ENCODE measurements at places on chromosomes 16 and 17.
A peak's percentile ranks its signal among the peaks of the same experiment; 100 is the strongest.

DNA sequence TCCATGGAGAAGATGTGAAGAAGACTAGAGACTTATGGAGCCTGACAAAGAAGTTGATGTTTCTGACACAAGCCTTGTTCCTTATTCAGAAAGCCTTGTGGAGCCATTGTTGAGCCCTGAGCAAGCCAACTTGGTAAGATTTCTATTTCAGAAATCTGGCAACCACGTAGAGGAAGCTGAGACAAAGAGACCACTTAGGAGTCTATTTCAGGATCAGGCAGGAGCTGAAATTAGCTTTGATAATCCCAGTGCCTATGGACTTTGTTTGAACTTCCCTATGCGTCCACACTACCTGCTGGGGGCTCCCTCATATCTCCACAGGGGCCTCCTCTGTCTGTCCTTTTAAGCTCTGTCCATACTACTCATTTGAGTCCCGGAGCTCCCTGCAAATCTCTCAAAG is 540.0 kb upstream of the GOT2 start:
- DNase-seq, result no peak

- DNase-seq, result no peak
Measured at GRCh38 chr16:87198328-87198832, 118.8 kb downstream of the C16orf95 start.

GRCh38 chr16:22053921-22054341 is 38.4 kb upstream of the VWA3A start:
- DNase-seq, result no peak

GRCh38 chr17:51734462-51734861 is 424.1 kb downstream of the CA10 start:
- DNase-seq, result peak; percentile 9

- DNase-seq, result peak; percentile 91
Measured at GRCh38 chr17:78168242-78168902, at the start of gene SYNGR2. TSS of gene SYNGR2 (plus strand) at chr17:78168581. CDS start at chr17:78168617, 36 bp downstream.

DNA sequence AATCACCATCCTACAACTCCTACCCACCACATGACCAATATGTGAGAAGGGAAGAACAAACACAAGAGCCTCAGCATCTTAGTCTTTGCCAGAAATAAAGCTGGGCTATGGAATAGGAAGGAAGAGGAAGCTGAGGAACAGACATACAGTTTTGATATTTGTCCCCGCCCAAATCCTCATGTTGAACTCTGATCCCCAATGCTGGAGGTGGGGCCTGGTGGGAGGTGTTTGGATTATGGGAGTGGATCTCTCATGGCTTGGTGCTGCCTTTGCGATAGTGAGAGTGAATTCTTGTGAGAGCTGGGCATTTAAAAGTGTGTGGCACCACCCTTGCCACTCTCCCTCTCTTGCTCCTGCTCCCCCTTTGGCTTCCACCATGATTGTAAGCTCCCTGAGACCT is 52.4 kb upstream of the NLK start:
- DNase-seq, result no peak

- no peak for DNase-seq
Measured at GRCh38 chr17:75525806-75526554, 483 bp downstream of the LLGL2 start.

GRCh38 chr16:3712861-3713372 is 4.4 kb downstream of the TRAP1 start:
- DNase-seq, result no peak

DNA sequence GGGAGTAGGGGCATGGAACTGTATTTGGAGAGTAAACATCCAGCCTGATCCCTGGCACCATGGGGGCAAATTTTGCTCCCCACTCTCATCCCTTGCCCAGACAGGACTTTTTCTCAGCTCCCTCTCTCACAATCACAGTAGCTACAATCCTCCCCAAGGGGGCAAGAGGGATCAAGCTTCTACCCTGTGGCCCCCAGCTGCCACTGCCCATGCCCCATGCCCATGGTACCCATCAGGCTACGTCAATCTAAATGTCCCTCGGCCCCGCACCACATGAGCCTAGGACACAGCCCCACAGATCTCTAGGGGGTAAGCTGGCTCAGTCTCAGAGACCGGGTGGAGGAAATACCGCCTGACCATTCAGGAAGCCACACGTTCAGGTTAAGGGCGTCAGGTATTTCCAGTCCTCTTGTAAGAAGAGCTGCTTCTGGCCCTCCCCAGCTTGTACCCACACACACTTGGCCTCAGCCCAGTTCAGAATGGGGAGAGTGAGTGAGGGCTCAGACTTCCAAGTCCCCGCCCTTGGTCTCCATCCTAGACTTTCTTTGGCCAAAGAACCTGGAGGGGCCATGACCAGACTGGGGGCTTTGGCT is 1.8 kb downstream of the CACNB1 start:
- DNase-seq, result no peak

DNA sequence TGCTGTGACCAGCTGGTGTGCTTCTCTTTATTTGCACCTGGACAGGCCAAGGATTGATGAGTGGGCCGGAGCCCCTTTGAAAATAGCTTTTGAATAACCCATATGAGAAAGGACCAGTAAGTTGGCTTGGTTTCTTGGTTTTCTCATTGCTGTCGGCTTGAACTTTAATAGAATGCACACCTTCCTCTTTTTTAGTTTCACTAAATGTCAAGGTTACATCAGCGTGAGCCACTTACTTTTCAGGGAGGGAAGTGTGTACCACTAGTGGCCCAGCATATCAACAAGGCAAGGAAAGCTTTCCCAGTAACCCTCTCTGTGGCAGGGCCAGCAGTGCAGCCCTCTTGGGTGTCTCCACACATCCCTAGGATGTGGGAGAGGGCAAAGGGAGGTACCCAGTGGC is 433.3 kb downstream of the CA10 start:
- DNase-seq, result no peak

GRCh38 chr16:67249178-67250044 is 632 bp downstream of the SLC9A5 start:
- no peak for DNase-seq

- no peak for DNase-seq
Measured at GRCh38 chr17:79027274-79027924, 3.4 kb downstream of the C1QTNF1 start.

DNA sequence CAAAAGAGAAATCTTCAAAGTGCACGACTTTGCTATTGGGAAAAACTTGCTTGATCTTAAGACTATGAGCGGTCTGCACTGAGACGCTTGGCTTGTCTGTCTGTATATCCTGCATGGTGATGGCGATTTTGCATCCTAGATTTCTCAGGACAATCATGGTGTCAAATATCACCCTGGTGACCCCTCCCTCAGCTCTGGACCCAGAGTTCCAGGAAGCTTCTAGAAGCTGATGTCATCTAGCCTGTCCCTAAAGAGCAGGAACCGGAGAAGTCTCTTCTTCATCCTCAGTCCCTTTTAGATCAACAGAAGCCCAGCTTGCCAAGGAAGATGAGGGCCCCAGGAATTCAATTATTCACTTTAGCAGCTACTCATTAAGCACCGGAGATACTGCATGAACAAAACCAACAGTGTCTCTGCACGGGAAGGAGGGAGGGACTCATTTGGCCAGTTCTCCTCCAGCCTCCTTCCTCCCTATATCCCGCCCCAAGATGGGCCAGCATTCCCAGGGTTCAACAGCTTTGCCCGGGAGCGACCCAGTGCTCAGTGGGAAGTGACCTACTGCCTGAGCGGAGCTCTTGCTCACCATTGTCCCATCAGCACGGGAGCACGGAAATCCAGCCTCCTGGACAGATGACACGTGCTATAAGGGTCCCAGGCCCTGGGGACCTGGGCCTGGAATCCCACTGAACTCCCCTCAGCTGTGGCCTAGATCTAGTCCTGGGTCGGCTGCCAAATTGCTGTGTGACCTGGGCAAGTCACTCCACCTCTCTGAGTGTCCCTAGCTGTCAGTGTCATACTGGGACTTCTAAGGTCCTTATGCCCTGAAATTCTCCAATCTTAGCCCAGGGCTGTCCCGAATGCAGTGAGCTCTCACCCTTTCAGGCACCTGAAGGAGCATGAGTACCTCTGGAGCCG is 3.8 kb downstream of the EMP2 start:
- DNase-seq, result no peak

DNA sequence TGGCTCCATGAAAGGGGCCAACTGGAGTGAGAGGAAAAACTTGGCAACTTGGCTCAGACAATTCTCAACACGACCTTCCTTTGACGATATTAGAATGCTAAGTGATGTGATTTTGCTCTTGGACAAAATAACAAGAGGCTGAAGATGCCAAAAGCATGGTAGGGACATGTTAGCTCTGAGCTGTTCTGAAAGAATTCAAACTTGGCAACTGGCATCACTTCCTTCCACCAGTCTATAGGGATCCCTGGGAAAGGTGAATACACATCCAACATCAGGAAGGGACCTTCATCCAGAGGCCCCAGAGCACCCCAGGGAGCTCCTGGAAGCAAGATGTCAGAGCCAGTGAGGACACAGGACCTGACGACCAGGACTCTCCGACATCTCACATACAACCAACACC is 4.3 kb downstream of the KRT37 start:
- DNase-seq, result no peak

GRCh38 chr16:27430923-27431484 is 29.0 kb downstream of the IL21R start:
- no peak for DNase-seq

DNA sequence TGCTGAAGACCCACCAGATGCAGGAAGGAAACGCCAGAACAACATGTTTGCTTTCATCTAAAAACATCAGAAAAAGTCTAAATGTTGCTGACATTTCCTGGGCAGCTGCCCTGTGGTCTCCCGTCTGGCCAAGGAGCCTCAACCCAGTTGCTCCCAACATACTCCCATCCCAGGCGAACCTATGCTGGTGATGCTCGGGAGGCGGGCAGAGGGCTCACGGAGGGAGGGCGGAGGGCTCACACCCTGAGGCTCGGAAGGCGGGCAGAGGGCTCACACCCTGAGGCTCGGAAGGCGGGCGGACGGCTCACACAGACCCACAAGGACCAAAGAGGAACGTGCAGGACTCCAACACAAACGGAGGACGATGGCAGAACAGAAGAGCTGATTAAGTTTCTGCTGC is 135.4 kb downstream of the ANKRD11 start:
- DNase-seq, result no peak

DNA sequence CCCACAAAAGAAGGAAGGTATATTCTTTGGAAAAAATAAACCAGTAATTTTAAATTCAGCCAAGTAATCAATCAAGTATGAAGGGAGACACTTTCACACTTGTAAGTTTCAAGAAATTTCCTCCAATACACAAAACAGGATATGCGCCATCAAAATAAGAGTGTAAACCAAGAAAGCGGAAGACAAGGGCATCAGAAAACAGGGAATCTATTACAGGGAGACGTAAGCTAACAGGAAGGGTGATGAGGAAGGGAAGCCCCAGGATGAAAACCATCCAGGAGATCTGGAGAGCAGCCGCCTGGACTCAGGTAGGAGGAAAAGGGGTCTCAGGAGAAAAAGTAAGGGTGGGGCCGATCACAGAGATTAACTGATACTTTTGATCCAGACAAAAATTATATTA is 31.8 kb upstream of the PITPNM3 start:
- no peak for DNase-seq

- DNase-seq, result peak; percentile 8
Measured at GRCh38 chr16:30853758-30854157, 40.1 kb downstream of the BCL7C start.

- DNase-seq, result no peak
Measured at GRCh38 chr17:70172449-70172848, 3.1 kb downstream of the KCNJ2 start.

DNA sequence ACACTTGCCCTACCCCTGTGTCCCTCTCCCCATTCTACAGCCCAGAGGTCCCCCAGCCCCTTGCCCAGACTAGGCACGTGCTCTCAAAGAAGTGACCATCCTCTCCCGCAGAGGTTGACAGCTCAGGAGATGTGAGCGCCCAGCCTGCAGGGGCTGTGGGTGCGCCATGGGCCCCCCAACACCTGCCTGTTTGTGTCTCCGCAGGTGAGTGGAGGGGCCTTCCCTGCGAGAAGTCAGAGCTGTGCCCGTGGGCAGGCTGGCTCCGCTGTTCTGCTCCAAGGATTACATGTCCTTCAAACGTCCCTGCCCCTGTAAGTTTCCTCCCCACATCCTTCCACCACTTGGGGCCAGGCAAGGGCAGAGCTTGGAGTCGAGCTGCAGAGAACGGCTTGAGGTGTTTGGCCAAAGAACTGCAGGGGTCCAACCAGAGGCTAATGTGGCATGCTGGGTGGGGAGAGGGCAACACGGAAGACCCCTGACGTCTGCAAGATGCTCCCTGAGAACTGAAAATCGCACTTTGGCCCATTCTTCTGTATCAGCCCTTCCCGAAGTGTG is 10.4 kb downstream of the BEAN1 start:
- no peak for DNase-seq

DNA sequence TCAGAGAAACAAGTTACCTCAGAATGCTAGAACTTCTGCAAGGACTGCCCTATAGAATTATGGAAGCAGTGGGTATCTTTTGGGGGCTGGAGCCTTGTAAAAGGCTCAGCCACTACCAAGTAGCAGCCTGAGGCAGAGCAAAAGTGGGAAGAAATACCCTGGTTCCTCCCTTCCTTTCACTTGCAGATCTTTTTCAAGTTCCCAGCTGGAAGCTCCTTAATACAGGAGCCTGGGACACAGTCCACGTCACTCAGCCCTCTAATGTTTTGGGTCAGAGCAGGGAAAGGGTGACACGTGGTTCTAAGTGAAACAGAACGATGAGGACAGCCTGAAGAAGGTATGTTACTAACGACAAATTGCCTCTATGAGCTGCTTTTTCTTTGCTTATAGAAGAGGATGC is 93.1 kb downstream of the CNTNAP4 start:
- DNase-seq, result no peak

DNA sequence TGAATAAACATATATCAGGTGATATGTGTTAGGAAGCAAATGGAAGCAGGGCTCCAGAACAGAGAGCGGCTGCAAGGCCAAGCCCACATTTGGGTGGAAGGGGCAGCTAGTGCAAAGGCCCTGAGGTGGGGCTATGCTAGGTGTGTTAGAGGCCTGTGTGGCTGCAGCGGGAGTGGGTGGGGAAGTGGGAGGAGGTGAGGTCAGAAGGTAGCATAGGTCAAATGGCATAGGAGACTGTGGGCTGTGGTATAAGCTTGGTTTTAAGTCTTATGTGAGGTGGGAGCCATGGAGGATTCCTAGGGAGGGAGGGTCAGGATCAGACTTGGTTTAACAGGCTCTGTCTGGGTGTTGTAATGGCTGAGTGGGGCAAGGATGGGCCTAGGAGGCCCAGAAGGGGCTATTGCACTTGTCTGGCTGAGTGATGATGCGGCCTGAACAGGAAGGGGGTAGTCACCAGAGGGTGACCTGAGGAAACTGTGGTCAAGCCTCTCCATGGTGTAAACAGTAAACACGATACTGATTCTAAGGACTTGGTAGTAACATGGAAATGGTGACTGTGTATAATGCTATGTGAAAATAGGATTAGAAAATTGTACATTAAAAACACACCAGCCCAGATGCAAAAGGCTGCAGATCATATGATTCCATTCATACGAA is 31.1 kb downstream of the RAI1 start:
- peak; percentile 23 for DNase-seq

DNA sequence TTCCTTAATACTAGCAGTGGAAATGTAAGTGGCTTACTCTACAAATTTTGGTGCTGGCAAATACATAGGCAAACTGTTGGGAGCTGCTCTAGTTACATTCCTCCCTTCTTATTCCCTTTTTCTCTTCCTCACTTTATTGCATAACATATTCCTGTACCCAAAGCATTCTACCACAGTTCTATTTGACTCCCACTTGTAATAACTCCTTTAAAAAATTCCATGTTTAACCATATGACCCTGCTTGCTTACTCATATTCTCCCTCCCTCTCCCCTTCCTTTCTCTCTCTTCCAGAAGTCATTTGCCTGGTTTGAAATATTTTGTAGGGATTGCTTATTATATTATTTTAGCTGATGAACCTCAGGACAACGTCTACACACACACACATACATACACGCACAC is 22.7 kb downstream of the NQO1 start:
- DNase-seq, result no peak
